ENCODE measurements at places on chromosomes 1 and 21.

DNA sequence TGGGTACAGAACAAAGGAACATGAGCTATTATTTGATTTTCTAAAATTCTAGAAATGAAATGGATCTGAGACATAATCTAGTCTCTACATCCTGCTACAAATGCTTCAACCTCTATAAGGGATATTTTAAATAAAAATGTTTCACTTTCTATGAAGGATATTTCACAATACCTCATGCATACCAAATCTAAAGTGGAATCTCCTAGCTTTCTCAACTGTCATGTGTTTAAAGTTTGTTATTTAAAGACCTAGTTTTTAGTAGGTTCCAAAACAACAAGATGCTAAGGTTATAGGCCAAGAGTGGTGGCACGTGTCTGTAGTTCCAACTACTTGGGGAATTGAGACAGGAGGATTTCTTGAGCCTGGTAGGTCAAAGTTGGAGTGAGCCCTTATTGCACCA lies 47.6 kb downstream of the KDM5B start:
- DNase-seq = no peak

DNA sequence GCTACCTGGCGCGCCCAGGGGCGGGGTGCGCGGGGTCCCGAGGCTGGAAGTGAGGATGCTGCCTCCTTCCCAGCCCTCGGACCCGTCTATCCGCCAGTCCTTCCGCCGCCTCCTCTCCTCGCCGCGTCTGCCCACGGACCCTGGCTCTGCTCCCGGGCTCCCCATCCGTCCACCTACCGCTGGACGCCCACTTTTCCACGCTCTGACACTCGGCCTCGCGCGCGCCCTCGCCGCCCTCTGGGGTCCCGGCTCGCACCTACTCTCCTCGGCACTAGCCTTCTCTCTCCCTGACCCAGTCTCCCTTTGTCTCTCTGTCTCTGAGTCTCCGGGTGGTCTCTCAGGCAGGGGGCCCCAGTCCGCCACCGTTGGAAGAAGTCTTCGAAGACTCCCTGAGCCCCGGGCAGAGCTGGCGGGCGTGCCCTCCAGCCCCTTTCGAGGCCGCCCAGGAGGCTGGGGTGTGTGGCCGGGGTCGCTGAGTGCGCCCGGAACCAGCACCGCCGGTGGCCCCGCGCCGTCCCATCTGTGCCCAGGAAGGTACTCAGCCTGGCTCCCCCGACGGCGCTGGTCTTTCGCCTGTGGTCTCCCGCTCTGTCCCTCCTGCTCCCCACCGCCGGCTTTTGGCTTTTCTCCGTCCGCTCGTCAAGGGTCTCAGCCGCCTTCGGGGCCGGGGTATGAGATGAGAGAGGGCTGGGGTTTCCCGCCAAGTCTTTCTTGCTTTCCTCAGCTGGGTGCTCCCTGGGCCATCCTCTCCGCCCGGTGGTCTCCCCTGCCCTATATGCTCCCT lies 610 bp downstream of the DRAXIN start:
- DNase-seq = no peak

DNA sequence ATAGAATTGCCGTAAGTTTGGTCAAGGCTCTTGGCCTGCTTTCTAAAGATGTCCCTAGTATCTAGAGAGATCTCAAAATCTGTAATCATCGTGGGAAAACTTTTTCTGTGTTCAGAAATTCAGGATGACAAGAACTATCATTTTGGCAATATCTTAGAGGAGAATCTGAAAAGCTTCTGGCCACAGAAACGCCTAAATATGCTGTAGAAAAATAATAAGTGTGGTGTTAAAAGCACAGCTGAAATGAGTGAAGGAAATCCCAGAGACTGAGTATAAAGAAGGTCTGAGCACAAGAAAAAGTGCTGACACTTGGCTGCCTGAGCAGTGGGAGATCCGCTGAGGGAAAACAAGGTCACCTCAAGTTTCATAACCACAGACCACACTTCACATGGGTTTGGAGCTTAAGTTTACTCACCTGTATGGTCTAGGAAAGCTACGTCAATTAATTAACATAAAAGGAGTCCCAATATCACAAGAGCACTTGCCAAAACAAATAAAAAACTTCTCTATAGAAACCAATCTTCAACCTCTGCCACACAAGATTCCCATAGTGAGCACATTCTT lies 235.2 kb upstream of the IRF2BP2 start:
- no peak for DNase-seq

- DNase-seq = no peak
Measured at GRCh38 chr1:223084464-223084866, 58.6 kb downstream of the TLR5 start.

DNA sequence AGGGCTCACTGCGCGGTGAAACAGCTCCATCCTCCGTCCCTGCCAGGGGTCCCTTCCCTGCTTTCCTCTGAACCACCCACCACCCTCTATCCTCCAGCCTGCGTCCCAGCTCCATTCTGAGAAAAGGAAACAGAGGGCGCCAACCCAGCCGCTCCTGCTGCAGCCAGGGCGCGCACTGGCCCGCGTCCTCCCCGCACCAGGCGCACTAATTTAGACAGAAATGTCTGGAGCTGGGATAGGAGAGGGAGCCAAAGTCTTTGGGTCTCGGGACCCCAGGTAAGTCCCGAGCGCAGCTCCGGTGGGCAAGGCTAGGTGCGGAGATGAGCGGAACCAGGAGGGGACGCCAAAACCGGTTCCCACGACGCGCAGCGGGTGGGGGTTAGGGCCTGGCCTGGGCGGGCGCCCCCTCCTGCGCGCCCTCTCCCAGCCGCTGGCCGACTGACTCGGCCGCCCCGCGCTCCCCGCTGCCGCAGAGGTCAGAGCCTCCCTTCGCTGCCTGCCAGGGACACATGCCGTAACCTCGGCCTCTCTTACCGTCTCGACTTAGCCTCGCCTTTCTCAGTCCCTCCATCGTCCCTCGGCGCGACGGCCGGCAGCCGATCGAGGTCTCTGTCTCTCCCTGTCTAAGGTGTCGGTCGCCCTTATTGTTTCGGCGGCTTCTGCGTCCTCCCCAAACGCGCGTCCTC lies 2.0 kb downstream of the CAMK2N1 start:
- no peak for DNase-seq

- DNase-seq = no peak
Measured at GRCh38 chr1:228778026-228778425, 42.7 kb downstream of the RHOU start.

GRCh38 chr1:204170494-204171155 lies 4.5 kb upstream of the REN start:
- no peak for DNase-seq

DNA sequence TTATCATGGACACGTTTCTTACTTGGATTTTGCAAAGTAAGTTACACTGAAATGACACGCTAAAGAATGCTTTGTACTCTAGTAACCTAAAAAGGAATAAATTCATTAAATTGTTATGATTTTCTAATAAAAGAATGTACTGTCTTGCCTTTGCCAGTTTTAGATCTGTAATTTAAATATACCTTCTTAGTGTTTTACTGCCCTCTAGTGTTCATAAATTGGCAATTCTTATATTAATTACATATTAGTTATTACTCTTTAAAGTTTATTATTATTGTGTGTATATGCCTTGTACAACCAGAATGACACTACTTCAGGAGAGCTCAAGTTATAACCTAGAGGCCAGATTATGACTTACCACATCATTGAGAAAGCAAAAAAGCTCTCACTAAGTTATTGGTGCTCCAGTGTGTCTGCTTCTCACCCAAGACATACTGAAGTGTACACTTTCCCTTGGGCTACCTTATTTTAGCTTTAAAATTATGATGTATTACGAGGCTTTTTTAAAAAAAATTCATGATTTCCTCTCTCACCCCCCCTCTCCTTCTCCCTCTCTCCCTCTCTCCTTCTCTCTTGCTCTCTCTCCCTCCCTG lies 169.9 kb downstream of the HS2ST1 start:
- no peak for DNase-seq

DNA sequence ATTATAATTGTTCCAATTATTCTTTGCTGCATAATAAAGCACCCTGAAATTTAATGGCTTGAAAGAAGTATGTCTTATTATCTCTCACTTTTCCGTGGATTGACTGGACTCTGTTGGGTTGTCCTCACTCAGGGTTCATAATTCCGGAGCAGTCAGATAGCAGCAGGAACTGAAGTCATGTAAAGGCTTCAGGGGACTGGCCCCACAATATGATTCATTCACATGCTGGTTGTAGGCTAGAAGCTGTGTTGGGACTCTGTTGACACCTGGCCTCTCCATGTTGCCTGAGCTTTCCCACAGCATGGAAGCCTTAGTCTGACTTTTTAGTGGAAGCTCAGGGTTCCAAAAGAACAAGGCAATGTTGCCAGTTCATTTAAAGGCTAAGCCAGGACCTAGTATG lies 367.1 kb upstream of the ADGRL2 start:
- DNase-seq = no peak

- DNase-seq = no peak
Measured at GRCh38 chr21:39923476-39923875, 56.2 kb downstream of the PCP4 start.

- no peak for DNase-seq
Measured at GRCh38 chr1:178091986-178092745, 1.7 kb upstream of the RASAL2 start.

DNA sequence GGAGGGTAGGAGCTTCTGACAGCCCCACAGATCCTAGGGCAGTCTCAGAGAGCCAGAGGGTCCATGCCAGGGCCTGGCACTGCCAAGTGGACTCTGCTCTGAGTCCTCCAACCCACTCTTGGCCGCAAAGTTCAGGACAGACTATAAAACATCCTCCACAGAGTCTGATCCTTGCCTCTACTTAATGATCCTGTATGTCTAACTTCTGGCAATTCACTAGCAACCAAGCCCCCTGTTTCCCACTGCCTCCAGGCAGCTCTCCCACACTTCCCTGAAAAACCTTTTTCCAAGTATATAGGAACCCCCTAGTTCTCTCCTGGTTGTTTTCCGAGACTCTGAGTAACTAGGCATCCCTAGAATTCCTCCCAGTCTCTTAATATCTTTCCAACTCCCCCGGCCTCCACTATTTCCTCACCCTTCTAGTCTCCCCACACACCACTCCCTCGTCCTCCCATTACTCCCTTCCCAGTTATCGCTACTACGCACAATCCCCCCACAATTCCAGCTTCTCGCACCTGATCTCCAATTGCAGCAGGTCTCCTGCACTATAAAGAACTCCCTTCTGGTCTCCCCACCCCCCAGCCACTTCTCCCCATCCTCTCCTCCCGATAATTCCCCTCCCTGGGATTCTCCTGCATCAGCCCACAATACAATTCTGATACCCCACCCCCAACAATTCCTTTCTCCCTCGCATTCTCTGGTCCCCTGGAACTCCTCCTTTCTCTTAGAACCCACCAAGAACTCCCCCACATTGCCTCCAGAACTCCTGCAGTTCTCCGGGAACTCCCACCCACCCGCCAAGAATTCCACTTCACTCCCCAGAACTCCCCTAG lies 574 bp downstream of the IGSF9 start:
- DNase-seq = no peak

DNA sequence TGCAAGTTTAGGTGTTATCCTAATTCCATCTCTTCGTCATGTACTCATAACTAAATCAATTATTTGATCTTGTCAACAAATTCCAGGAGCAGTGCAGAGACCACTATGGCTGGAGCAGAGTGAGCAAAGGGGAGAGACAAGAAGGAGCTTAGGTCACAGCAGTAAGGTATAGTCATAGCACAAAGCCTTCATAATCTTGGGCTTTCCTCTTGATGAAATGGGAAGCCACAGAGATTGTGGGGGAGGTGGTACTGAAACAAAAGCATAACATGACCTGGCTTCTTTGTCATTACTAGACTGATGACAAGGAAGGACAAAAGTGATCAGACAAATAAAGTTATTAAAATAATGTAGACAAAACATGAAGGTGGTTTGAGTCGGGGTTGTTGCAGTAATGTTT lies 60.1 kb upstream of the PTGS2 start:
- DNase-seq = no peak

- peak; percentile 48 for DNase-seq
Measured at GRCh38 chr1:30778154-30778978, 20.8 kb upstream of the LAPTM5 start.

DNA sequence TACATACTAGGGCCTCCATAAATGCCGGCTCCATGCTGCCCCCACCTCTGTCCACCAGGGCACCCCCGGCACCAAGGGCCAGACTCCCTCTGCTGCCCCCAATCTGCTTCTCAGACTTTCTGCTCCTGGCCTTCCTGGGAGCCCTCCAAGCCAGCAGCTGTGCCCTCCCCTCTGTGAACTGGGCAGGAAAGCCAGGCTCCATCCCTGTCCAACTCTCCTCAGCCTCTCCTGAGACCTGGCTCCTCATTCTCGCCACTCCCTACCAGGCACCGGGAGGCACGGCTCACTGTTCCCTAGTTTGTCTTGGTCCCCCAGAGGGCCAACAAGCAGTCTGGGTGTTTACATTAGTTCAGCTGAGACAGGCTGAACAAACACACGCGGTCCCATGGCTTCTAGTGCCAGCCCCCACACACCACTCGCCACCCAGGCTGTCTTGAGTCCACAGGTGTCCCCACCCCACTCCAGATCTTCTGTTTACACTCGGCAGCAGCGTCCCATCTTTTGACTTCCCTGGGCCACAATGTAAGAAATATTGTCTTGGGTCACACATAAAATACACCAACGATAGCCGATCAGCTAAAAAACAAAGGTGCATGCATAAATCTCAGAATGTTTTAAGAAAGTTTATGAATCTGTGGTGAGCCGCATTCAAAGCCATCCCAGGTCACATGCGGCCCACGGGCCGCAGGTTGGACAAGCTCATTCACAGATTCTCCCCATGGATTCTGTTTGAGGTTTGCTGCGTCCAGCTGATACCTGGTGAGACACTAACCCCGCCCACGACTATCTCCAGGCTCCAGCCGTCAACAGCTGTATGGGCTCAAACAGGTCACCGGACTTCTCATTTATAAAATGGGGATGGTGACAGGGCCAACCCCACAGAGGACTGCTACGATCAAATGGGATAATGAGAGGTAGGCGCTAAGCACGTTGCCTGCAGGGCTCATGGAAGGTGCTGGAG lies 29.5 kb upstream of the ECE1 start:
- DNase-seq = no peak

Data from HFF-Myc (cell line).